Activated CD4-positive, alpha-beta T cell treated with anti-CD3 and anti-CD28 coated beads, Interleukin-2, amount 50 U/mL, for 48 hours (primary cell): ENCODE measurements at places on chromosomes 4 and X.

DNA sequence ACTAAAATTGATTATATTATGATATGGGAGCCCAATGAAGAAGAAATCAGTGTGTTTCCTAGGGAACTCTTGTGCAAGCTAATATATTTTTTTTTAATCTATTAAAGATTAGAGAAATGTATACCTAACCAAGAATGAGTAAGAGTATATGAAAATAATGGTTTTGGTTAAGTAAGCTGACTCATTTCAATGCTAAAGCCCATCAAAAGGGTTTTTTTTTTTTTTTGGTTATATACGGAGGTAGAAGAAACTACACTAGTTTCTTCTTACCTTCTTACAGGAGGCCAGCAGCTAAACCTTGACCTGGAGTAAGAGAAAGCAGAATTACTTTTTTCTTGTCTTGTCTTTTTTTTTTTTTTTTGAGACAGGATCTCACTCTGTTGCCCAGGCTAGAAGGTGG, 27.5 kb downstream of the RUFY3 start:
- DNase-seq, result no peak

GRCh38 chr4:89773805-89774204, 63.2 kb downstream of the SNCA start:
- no peak for DNase-seq

- no peak for DNase-seq
Observed at GRCh38 chr4:7995135-7995534, 55.5 kb upstream of the AFAP1 start.

DNA sequence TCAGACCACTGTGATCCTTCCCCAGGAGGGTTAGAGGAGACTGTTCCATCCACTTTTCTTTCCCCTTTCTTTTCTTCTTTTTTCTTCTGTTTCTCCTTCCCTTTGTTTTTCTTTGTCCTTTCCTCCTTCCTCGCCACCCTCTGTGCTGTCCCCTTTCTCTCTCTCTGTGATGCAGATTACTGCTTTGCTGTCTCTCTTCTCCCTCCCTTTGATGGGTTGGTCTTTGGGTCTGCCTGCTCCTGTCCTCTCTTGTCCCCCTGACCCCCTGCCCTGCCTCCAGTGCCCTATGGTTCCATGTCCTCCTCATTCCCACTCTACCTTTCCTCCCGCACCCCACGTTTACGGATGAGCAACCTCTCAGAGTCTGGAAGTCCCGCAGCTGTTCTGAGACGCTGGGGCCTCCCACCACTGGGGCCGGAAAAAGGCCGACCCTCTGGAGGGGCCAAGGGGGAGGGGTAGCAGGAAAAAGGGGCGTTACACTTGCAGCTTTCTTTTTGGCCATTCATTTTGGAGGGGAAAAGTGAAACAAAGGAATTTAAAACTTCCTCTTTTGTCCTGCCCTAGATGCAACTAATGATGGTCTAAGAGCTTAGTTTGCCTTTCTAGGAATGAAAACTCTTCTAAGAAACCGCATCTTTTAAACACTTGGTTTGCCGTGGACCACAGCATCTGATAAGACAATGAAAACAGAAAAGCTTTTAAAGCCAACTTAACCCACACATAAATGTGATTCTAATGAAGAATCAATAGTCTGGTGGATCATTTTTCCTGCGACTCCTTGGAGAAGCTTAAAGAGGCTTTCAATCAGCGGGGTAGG, 24.5 kb upstream of the TSR2 start:
- DNase-seq, result no peak

GRCh38 chr4:77703666-77704065, 98.0 kb downstream of the CXCL13 start:
- DNase-seq, result no peak

DNA sequence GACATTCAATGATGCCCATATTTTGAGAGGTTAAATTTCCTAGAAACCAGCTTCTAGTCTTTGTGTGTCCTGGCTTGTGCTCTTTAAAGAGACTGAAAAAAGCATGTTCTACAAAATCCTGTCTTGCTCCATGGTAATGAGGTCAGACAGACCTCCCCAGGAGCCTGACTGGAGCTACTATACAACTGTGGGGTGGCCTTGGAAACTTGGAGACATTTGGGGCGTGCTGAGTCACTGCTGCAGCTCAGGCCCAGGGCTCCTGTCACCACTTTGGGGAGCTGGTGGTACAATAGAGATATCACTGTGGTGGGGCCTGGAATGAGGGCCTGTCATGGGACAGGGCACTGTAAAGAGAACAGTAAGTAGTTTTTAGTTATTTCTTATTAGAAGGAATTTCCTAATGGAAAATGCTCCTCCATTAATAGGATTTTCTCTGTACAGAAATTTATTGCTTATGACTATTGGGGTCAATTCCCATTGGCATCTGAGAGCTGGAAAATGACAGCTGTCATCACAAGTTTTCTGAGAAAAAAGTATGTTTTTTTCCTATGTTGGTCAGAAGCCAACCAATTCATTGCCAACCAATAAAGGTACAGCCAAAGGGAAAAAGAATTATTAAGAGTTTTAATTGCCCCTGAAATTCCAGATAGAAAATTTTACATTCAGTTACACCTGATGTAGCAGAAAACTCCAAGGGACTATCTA, 207.4 kb upstream of the JADE1 start:
- DNase-seq, result no peak

DNA sequence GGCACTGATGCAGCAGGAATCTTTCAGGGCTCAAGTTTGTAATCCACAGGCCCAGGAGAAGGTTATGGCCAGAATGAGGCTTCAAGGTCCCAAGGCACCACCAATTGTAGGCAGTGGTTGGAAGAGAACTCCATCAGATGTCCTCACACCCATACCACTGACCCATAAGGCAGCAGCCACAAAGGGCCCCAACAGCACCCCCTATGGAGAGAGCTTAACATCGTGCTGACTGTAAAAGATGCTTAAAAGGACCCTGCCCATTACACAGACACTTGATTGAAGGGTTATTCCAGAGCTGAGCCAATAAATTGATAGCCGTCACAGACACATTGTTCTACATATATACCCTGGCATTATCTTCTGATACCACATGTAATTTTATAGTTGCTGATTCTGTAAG, 113.7 kb downstream of the SOWAHB start:
- no peak for DNase-seq

DNA sequence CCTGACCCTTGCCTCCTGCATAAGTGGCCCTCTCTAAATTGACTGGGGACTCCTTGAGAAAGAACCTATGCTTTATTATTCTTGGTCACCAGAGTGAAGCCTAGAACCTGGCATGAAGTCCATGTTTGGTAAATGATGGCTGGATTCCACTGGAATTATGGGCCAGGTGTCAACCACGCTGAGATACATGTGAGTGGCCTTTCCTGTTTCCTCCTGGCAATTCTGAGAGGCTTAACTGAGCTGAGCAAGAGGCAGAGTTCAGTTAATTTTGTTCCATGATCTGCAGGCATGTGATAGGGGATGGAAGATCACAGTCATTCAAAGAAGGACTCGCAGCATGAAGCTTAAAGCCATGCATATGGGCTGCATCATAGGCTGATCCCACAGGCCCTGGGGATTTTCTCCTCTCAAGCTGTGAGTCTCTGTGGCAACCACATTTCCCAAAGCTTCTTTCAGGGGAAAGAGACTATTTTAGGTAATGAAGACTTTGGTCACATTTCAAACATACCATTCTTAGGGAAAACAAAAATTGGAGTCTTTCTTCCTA, 69.4 kb upstream of the CLNK start:
- no peak for DNase-seq

GRCh38 chrX:330726-331150, 12.1 kb upstream of the GTPBP6 start:
- DNase-seq, result no peak

- no peak for DNase-seq
Observed at GRCh38 chr4:26108054-26108453, 194.0 kb downstream of the SMIM20 start.

DNA sequence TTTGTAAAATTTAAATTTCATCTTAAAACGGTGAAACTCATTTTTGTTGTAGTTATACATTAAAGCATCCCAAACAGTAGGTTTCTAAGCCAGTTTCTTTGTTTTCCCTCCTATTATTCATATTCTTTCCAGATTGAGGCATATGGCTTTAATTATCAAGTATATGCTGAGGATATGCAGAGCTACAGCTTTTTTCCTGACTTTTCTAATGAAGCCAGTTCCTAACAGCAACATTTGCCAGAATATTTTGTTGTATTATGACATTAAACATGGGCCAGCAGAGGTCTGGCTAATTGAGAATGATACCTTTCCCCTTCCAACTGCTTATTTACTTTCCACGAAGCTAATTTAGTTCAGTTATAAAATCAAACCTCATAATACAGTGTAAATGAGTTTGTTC, 75.3 kb downstream of the SLIT2 start:
- no peak for DNase-seq

DNA sequence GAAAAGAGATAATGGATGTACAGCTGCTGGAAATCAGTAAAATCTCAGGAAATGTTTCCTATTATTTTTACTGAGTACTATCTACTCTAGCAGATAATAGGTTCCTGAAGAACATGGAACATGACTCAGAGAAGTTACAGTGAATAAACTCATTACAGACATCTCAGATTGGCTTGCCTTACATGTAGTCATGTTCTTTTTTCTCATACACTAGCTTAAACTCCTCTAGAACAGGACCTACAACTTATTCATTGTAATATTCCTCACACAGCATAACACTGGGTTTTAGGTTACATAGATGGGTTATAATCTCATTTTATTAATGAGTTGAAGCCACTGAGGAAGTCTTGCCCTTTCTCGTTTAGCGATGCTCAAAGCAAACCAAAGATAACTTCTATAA, 86.9 kb upstream of the BMP2K start:
- no peak for DNase-seq

DNA sequence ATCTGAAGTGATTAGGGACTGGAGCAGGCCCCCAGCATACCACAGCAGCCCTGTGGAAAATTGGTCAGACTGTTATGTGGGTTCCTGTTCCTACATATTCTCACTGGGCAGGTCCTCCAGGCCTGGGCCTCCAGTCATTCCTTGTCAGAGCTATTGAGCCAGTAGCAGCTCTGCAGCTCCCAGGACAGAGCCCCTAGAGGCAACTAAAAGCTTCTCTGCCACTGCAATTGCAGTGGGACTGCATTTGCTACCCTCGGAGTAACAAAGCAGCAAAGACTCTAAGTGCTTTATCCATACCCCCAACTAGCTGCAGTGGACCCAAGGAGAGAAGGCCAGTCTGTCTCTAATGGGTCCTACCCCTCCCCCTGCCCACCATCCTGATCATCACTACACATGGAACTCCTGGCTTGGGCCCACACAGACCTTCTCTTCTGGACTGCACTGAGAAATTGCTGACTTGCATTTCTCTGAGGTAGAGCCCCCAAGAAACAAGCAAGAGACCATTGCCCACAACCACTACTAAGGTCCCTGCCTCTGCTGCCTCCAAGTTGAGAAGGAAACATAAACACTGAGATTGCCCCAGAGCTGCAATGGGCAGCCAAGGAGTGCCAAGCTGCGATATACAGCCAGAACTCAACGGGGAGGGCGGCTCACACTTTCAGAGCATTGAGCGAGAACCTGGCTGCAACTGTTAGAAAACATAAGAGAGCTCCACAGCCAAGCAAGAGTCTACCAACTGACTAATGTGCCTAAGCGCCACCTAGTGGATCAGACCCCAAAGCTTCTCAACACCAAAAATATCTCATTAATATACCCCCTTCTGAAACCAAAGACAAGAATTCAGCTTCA, 738.7 kb upstream of the NDST4 start:
- DNase-seq, result peak; percentile 11

DNA sequence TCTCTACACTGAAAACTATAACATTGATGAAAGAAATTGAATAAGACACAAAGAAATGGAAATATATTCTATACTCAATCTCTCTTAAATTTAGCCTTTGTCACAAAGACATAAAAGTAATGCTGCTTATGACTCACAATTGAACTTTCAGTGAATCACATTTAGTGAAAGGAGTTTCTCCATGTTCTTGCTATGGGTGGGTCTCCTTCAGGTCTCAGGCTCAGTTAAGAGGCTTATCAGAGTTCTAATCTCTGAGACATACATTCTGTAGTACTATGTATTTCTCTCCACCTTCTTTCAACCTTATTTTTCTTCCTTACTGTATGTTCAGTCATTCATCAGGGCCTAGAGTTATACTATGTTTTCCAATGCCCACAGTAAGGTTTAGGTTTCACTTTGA, 220.9 kb downstream of the DTHD1 start:
- no peak for DNase-seq

DNA sequence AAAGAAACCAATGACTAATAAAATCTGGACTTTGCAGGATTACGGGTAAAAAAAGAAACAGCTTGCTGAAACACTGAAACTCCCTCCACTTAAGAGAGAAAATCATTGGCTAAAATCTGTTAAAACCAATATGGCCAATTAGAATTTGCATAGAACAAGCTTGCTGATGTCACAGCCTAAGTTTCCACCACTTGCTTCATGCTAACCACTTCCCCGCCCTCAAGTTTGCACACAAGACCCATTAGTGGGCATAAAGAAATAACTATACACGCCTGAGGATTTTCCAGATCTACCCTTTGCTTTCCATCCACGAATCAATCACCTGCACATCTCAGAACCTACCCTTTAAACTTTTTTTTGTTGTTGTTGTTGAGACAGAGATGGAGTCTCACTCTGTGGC, 42.7 kb upstream of the PHEX start:
- DNase-seq, result peak; percentile 10

DNA sequence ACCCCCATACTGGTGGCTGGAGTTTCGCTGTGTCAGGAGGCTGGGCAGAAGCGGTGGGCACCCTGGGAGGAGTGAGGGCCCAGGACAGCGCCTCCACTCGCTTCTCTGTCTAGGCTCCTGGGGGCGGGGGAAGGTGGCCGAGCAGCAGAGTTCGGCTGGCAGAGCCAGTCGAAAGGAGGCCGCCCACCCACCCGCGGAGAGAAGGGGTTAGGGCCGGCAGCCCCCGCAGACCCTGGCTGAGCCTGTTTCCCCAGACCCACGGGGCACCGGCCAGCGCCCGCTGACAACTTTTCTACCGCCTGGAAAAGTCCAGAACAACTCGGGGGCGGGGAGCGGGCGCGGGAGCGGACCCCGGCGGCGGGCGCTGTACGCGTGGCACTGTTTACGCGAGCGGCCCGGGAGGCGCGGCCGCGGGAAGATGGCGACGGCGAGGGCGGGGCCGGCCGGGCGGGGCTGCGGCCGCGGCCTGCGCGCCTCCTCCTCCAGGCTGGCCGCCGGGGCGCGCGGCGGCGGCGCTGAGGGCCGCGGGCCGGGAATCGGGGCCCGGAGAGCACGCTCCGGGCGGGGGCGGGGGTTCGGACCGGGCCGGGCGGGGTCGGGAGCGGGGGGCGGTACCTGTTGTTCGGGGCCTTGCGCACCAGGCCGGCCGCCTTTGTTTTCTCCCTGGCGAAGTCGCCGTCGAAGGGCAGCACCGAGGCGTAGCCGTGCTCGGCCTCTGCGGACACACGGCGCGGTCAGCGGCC, 628 bp downstream of the MXD4 start:
- peak; percentile 59 for DNase-seq

- DNase-seq, result no peak
Observed at GRCh38 chr4:169773889-169774288, 16.1 kb upstream of the HPF1 start.

DNA sequence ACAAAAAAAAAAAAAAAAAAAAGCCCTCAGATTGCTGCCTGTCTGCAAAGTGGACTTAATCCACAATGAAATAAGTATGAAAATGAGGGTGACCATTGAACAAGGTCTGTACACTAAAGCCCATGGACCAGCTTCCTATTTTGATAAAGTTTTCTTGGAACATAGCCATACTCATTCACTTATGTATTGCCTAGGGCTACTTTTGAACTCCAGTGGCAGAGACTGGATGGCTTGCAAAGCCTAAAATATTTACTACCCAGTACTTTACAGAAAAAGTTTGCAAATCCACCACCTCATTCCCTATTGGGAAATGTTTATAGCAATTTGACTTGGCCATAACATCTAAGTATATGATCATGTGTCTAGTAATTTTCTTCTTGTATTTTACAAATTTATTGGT, 481.7 kb downstream of the NAF1 start:
- DNase-seq, result no peak

GRCh38 chrX:43657671-43658070, 1.6 kb downstream of the MAOA start:
- DNase-seq, result no peak
